Colonic mucosa (tissue), 4 donors: ENCODE measurements at places on chromosomes 6 and 20. TPM values are rescaled to one million over a fixed set of nuclear protein-coding genes. Genes with fewer than 3 reads are reported as not detected.
A peak's percentile ranks its signal among the peaks of the same experiment; 100 is the strongest.

DNA sequence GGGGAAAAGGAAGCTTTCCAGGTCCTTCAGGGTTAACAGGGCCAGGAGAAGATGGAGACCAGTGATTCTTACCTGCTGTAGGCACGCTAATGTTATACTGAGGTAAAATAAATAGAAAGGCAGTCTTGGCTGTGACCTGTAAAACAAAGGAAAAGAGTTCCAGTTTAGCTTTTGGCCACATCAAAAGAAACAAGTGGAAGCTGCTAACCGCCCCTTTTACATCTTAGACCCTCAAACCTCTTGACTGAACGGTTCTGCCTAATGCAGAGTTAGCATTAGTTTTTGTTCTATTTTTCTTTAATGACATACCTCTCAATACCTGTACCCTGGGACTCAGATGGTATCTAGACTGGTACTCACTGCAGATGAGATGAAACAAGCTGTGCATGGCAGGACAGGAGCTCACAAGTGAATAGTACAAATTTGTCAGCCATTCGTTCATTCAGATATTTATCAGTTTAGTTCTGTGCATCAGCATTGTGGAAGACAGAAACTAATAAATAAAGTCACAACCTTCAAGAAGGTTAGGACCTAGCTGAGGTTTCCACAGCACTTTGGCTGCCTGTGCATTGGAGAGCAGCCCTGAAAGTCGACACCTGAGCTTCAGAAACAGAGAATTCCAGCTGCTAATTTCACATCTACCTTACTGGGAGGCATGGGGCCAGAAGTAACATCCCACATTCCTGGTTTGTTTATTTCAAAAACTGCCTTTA lies 41.0 kb downstream of the TRAM2 start:
- DNase-seq, result no peak

DNA sequence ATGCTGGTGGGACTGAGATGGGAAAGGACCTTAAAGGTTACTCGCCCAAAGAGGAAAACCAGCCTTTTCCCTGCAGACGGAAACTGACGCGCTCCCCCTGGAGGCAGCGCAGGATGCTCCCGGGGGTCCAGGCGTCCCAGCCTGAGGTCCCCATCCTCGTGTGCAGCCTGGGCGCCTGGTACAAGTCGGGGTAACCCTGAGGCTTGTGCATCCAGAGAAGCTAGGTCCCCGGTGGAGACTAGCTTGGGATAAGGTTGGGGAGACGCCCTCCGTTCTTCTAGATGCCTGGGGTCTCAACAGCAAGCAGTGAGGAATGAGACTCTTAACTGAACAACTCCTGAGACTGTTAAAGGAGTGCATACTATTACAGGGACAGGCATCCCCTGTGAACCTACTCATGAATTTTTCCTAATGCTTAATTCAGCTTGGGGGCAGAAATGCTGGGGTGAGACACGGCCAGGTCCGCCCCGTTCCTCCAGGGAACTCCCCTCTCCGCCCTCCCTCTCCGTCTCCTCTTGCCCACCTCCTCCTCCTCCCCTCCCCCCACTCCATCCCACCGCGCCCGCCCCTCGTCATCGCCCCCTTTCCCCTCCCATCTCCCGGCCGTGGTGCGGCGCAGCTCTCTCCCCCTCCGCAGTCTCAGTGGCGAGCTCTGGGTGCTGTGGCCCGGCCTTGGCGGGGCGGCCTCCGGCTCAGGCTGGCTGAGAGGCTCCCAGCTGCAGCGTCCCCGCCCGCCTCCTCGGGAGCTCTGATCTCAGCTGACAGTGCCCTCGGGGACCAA lies at the start of gene PRSS35:
Gene PRSS35 (plus strand): TSS at position 634 of the 781 bp plus-strand sequence. CDS start 10,908 bp downstream, outside the sequence.
- DNase-seq, result peak; percentile 57

DNA sequence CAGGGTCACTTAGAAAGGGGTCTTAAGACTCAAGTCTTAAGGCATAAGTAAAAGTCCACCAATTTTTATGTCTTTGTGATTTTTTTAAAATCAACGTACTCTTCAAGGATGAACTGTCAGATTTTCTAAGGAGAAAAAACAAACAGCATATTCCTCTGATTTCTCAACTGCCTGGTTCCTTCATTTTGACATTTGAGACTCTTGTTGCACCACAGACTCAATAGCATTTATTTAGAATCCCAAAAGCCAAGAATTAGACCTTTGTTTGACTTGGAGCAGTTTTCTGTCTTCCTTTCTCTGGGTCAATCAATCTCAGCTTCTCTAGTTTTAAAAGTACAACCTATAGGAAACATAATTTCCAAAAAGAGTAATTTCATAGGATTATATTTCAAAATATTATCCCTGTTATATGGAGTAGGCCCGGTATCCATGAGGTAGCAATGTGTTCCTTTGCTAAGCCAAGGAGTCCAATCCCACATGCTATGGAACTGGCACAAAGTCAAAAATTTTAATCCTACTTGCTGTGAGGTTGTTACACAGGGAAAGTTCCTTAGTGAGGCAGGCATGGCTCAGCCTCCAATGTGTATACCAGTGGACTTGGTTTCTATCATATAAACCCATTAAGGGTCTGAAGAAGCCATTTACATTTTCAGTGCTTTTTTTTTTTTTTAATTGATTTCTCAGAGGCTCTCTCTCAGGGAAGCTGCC lies 405.7 kb downstream of the KIF16B start:
- DNase-seq, result no peak

The MEI4 gene
- not detected for total RNA-seq

- no peak for DNase-seq
These were observed 139.1 kb upstream of the ARG1 start for GRCh38 chr6:131433927-131434326.

The SPDEF gene
- 102 TPM for total RNA-seq
